ENCODE measurements at places on chromosomes 4 and X. TPM values are rescaled to one million over a fixed set of nuclear protein-coding genes. Genes with fewer than 3 reads are reported as not detected.
A peak's percentile ranks its signal among the peaks of the same experiment; 100 is the strongest.

DNA sequence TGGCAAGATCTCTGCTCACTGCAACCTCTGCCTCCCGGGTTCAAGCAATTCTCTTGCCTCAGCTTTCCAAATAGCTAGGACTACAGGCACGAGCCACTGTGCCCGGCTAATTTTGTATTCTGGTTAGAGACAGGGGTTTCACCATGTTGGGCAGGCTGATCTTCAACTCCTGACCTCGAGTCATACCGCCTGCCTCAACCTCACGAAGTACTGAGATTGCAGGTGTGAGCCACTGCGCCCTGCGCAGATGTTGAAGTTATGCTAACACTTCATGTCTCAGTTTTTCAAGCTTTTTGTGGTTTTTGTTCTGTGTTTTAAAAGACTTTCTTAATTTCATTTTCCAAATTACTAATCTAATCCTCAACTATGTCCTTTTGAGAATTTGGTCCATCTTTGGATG is 154.4 kb upstream of the TLL1 start:
- no peak for DNase-seq

CTAG2 gene
- total RNA-seq, result 27.6 TPM

GNRHR gene
- total RNA-seq, result 0.16 TPM

- no peak for DNase-seq
Observed at GRCh38 chrX:9940421-9940820, 26.7 kb upstream of the CLDN34 start.

GRCh38 chrX:110403441-110404238 is 45.0 kb downstream of the RTL9 start:
- no peak for DNase-seq

DNA sequence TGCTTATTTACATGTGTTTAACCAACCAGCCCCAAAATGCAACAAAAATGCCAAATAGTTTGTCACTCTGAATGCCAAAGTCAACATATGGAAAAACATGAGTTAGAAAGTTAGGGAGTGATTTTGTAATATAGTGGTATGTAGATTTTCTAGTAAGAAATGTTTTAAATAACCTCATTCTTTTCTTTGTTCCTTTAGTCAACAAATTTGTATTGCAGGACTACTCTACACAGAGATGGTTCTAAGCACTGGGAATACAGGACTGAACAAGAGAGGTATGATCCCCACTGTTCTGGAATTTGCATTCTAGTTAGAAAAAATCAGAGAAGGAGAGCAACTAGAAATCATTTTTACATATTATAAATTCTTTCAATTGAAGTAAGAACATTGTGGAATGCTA is 218.8 kb upstream of the ANXA10 start:
- DNase-seq, result no peak

DNA sequence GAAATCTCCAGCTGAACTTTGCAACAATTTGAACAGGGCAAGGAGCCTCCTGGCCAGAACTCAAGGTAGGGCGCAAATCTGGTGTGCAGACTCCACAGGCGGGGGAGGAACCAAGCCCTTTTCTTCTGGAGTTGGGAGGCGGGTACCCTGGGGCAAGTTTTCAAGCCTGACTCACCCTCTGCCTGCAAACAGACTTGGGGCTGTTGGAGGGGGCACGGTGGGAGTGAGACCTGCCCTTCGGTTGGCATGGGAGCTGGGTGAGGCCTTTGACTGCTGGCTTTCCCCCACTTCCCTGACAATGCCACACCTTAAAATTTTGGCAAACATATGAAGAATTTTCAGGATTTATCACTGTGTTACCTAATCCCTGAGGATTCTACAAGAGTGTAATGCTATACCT is 709.8 kb upstream of the DIAPH2 start:
- DNase-seq, result no peak

DNA sequence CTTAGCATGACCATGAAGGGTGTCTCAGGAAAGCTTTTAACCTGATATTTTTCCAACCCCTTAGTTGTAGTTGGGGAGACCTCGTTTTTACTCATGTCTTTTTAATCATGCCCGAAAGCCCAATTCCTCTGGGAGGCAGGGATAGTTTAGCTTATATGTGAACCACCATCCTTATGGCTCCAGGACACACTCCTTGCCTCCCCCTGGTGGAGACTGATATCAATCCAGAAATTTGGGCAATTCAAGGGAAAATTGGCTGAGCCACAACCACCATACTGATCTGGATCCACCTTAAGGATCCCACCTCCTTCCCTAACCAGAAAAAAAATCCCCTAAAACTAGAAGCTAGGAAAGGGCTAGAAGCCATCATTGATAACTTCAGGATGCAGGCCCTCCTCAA is 13.4 kb upstream of the COL25A1 start:
- DNase-seq, result no peak

- DNase-seq, result no peak
Observed at GRCh38 chr4:84750260-84750959, 167.5 kb downstream of the CDS1 start.

- DNase-seq, result no peak
Observed at GRCh38 chr4:43394976-43395375, 502.5 kb downstream of the GRXCR1 start.

- DNase-seq, result peak; percentile 48
Observed at GRCh38 chrX:112851806-112852205, 11.2 kb upstream of the AMOT start.

PPEF2 gene
- 0.50 TPM for total RNA-seq

GRCh38 chr4:139786494-139787354 is 121.1 kb downstream of the MGST2 start:
- no peak for DNase-seq

GRCh38 chr4:137572647-137573046 is 40.4 kb upstream of the PCDH18 start:
- no peak for DNase-seq

CENPVL1 gene
- total RNA-seq, result 5.9 TPM

GRCh38 chr4:37758226-37758625 is 68.3 kb upstream of the PGM2 start:
- DNase-seq, result no peak

- no peak for DNase-seq
Observed at GRCh38 chr4:24924309-24924781, 11.5 kb upstream of the CCDC149 start.

JAKMIP1 gene
- total RNA-seq, result 15.2 TPM

DNA sequence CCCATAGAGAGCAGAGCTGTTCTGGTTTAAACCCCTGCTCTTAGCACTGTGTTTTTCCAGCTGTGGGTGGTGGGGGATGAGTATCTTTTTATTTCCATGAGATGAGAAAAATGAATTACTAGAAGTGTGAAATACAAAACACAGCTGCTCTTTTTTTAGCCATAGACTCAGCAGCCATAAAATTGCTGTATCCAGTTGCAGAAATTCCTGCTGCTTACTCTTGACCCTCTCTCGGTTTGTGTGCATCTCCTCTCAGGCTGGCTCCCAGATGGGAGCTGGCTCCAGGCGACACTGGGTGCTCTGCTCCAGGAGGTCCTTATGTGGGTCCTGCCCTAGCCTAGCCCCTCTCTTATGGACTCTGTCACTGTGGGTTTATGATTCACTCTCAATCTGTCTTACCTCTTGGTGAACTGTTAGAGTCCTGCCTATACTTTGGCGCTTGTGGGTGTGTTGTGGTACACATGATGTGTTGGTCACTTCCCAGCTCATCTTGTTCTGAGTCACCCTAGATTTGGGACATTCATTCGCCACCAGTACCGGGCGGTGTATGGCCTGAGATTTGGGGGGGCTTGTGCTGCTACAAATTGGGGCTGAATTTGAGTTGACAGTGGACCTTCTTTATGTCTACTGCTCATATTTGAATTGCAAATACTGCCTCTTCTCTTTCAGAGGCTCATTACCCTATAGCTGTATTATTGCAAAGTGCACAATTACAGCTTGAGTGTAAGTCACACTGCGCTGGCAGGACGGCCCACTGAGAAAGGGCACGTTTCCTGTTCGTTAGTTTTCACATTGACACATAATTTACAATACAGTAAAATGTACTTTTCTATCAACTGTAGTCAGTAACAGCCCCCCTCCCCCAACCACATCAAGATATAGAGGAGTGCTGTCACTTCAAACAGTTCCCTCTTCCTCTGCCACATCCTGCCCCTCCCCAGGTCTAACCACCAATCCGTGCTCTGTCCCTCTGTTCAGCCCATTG is 46.9 kb upstream of the MSANTD1 start:
- DNase-seq, result peak; percentile 17

- DNase-seq, result no peak
Observed at GRCh38 chrX:16155581-16156096, 11.6 kb upstream of the MAGEB17 start.

DNA sequence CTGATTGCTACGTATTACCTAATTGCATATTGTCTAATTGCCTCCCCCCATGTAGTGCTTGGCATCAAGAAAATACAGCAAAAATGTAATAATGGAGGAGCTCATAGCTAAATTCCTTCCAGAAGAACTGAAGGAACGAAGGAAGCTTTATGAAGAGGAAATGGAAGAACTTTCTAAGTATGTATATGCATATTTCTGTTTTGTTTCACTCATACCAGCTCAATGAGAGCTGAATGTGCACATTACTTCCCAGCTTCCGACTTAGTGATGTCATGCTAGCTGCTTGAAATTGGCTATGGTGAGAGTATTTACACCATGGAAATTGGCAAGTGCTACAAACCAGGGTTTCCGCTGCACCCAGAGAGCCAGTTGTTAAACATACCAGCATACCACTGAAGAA is 34.7 kb downstream of the LONRF3 start:
- DNase-seq, result no peak

- no peak for DNase-seq
Observed at GRCh38 chrX:72536542-72536941, 36.1 kb downstream of the HDAC8 start.

DNA sequence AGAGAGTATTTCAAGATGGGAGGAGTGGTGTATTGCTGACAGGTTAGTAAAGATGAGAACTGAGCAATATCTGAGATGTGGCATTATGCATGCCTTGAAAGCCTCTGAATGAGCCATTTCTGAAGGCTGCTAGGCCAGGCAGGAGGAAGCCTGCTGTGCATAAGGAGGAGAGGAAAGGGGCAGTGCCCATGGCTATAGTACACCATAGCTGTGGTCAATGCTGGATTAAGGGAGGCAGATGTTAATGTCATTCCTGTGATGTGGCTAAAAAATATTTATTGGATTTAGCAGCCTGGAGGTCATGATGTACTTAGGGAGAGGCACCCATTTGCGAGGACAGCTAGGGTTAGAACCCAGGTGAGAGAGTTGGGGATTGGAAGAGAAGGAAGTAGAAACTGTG is 130.0 kb upstream of the LNX1 start:
- DNase-seq, result no peak

GRCh38 chrX:146707781-146708180 is 101.8 kb upstream of the CXorf51B start:
- no peak for DNase-seq

VEGFC gene
- total RNA-seq, result 4.0 TPM

- DNase-seq, result peak; percentile 49
Observed at GRCh38 chr4:147732518-147733235, 789 bp downstream of the ARHGAP10 start.

GPR119 gene
- total RNA-seq, result 0.50 TPM

CXorf38 gene
- 6.2 TPM for total RNA-seq

SOX3 gene
- total RNA-seq, result 13.7 TPM

MAGEB10 gene
- total RNA-seq, result 6.9 TPM

CFI gene
- total RNA-seq, result 4.3 TPM

DNA sequence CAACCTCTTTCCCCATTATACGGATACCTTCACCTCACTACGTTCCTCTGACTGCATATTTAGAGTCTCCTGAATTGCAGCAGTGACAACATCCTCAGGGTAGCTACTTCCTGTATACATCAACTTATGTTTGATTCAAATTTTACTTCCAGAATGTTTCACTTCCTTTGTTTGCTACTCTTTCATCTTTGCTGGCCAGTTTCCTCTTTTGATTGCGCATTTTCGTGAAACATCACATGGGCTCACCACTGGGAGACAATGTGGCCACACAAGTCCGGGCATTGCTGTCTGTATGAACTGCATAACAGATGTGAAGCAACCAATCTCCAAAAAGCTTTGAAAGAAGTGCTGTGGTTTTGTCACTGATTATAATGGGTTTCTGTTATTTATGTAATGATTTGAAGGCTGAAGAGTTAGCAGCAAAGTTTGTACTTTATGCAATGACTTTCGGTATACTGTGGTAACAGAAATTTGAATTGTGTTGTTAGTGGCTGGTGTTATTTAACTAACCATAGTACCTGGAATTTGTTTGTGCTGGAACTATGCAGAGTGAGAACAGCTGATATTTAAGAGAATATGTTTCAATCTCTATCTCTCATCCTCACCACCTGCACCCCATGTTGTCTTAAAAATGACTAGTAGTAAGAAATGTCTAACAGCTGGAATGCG is 7.4 kb downstream of the SNCA start:
- DNase-seq, result no peak

ZNF711 gene
- 154 TPM for total RNA-seq

DNA sequence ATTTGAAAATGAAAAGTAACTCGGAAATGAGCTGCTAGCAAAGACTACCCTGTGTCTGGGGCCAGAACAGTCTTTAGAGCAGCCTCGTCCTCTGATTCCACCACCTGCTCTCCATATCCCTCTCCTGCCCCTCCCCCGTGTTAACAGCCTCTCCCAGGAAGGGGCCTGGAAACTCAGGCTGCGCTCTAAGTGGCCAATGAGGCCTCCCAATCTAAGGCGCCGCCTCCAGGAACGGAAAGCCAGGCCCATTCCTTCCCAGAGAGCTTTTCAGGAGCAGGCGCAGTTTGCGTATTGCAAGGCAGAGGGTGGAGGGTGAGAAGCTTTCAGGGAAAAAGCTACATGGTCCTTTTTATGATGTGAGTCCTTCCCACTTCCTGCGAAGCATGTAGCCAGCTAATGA is 31.2 kb downstream of the RS1 start:
- no peak for DNase-seq

DNA sequence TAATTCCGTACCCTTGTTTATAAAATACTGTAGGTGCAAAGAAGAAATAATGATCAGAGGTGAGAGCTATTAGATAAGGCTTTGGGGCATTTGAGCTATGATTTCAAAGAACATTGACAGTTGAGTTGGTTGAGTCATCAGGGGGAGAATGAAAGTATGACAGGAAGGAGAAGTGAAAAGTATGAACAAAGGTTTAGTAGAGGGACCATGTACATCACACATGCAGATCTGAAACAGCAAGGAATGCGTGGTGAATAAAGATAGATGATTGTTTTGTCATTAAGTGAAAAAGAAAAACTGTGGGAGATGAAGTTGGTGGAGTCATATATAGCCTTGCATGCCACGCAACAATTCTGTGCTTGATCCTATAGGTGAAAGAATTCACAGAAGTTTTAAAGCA is 163.1 kb downstream of the ARAP2 start:
- no peak for DNase-seq

GRCh38 chrX:49269767-49270248 is at the start of gene PPP1R3F:
PPP1R3F (plus strand) TSS chrX:49269793; CDS start chrX:49269870, 77 bp downstream.
- no peak for DNase-seq

CCDC160 gene
- total RNA-seq, result 0.99 TPM

GRCh38 chrX:42751573-42751972 is 26.4 kb downstream of the PPP1R2C start:
- no peak for DNase-seq

NEUROG2 gene
- 0.62 TPM for total RNA-seq

POLA1 gene
- 15.7 TPM for total RNA-seq

Measured in testis (tissue), 5 donors.